Colonic mucosa (tissue), 4 donors: ENCODE measurements at places on chromosomes 7 and 10. TPM values are rescaled to one million over a fixed set of nuclear protein-coding genes. Genes with fewer than 3 reads are reported as not detected.

GRCh38 chr7:149854611-149855360, 16.6 kb downstream of the ZNF862 start:
- H3K4me3 ChIP-seq: no peak overlapping the region
- no peak overlapping the region for H3K27ac ChIP-seq
- H3K27me3 ChIP-seq: no peaks in the 10 kb centered on the region
- H3K36me3 ChIP-seq: no peaks in the 10 kb centered on the region
- peak; percentile 71 for DNase-seq

DNA sequence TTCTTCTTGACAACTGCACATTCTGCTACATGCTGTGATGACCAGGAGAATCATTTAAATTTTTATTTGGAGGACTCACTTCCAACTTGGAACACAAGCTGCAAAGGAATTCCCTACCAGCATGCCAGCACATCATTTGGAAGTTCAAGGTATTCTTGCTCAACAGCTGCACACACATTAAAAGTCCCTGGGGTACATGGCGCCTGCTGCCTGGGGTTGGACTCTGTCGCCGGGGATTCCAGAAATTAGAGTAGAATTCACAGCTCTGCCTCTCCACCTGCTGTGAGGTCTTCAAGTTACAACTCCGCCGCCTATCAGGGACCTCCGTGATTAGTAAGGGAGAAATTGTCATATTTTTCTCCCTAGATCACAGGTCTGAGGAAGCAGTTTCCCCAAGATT, 1.1 kb downstream of the ZNF32 start:
- H3K4me1 ChIP-seq: no peaks in the 10 kb centered on the region
- H3K4me3 ChIP-seq: peak overlapping the region; percentile 96

DNA sequence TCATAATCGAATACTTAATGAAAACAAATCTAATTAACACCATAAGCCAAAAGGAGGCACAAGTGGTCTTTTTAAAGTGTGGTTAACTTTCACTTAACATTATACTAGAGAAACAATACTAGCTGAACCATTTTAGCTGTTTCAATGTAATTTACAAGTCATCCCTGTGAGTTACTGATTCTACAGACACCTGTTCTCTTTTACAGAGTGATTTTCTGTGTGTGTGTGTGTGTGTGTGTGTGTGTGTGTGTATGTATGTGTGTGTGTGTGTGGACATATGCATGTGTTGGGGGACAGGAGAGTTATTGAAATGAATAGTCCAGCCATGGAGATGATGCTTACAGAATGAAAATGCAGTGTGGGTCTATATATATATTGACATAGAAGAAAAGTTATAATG, 200.2 kb downstream of the DNAJC1 start:
- no peaks in the 10 kb centered on the region for H3K36me3 ChIP-seq
- H3K4me1 ChIP-seq: no peaks in the 10 kb centered on the region
- no peak for DNase-seq
- no peak overlapping the region for H3K27ac ChIP-seq
- H3K27me3 ChIP-seq: no peaks in the 10 kb centered on the region

The MXI1 gene
- total RNA-seq: 304 TPM

The ACSM6 gene
- not detected for total RNA-seq
